Stimulated activated CD4-positive, alpha-beta T cell treated with anti-CD3 and anti-CD28 coated beads, Interleukin-2, amount 100 ng/mL, for 48 hours (primary cell): ENCODE measurements at places on chromosomes 2 and 18.

DNA sequence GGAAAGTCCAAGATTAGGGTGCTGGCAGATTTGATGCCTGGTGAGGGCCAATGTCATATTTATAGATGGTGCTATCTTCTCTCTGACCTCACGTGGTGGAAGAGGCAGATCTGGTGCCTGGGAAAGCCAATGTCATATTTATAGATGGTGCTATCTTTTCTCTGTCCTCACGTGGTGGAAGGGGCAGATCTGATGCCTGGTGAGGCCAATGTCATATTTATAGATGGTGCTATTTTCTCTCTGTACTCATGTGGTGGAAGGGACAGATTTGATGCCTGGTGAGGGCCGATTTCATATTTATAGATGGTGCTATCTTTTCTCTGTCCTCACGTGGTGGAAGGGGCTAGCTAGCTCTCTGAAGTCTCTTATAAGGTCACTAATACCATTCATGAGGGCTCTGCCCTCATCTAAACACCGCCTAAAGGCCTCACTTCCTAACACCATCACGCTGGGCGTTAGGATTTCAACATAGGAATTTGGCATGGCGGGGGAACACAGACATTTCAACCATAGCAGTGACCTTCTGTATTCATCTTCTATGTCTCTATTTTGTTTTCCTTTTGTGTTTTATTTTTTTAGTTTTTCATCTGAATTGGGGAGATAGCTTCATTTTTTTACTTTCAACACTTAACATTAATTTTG is 278.4 kb downstream of the SPAG16 start:
- DNase-seq = no peak

DNA sequence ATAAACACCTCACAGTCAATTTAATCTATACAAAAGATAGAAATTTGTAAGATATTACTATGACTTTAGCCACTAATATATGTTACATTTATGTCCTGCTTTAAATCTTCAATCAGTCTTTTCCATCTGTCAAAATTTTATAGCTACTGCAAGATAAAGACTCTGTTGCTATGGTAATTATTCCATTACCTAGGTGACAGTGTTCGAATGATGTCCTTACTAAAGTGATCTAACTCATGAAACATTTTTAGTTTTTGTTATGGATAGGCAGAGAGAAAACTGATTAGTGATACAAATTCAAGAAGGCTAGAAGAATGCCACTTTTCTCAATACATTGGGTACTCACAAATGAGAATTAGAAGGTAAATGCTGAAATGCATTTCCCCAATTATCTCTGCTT is 359.9 kb upstream of the FSHR start:
- DNase-seq = no peak

DNA sequence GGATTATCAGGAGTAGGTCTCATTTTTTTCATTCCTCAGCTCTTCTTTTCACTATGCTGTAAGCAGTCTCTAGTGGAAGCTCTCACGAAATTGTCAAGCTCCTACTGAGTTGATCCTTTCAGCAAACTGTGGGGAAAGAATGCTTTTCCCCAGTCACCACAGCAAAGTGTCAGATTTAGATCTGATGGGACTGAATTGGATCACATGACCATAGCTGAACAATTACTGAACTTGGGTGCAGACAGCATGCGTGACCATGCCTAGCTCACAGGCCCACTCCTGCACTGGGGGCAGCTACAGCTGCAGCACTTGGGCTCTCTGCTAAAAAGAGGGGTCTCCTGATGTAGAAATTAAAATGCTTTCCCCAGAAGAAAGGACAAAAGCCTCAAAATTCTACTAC is 3.1 kb downstream of the ARHGAP15 start:
- no peak for DNase-seq

DNA sequence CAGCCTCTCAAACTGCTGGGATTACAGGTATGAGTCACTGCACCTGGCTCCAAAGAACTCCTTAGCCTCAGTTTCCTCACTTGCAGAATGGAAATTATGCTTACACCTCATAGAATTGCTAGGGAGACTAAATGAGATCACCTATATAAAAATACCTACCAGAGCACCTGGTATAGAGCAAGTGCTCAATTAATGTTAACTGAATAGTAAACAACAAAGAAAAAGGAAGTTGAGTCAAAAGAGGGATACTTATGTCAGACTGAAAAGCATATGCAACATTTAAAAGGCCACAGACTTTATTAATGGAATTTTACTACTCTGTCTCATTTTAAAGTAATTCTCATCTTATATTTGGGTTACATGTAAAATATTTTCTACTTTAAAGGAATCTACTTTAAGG is 138.3 kb upstream of the SMAD7 start:
- DNase-seq = no peak

- no peak for DNase-seq
Measured at GRCh38 chr2:239561446-239562001, 160.7 kb upstream of the HDAC4 start.

GRCh38 chr2:234304950-234305349 is 191.9 kb downstream of the ARL4C start:
- no peak for DNase-seq

GRCh38 chr2:77590298-77590917 is 68.2 kb upstream of the LRRTM4 start:
- no peak for DNase-seq

DNA sequence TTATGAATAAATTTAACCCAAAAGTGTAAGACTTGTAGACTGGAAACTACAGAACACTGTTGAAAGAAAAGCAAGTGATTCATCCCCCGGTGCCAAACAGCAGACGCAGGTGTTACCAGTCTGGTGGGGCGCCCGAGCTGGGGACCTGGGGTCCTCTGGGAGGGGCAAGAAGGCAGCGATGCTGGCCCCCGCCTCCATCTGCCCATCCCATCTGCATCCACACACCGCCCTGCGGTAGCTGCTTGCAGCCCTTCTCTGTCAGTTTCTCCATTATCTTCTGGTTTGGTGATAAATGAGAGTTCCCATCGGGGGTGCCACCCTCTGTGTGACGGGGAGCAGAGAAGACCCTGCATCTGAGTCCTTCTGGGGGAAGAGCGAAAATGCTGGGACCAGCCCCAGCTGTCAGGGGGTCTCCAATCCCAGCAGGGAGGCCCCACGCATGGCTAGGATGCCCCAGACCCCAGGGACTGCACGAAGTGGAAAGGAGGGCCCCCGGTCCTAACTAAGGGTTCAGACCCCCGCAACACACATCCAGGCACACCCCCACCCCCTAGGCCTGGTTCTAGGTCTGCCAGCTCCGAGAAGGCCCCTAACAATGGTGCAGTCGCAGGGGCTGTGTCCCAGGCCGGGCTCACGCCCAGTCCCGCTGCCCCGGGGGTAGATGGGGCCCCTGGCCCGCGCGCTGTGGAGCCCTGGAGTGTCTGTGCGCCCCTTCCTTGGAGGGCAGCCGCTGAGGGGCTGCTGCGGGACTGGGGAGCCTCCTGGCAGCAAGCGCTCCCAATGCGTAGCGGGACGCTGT is 686 bp upstream of the RGPD8 start:
- no peak for DNase-seq

GRCh38 chr2:66270247-66270646 is 164.7 kb upstream of the MEIS1 start:
- no peak for DNase-seq

DNA sequence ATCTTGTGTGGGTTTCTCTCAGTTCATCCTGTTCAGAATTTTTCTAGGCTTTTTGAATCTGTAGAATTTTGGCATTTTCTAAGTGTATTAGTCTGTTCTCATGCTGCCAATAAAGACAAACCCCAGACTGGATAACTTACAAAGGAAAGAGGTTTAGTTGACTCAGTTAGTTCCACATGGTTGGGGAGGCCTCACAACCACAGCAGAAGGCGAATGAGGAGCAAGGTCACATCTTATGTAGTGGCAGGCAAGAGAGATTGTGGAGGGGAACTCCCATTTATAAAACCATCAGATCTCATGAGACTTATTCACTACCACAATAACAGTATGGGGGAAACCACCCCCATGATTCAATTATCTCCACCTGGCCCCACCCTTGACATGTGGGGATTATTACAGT is 199.2 kb downstream of the ST6GAL2 start:
- DNase-seq = no peak

- peak; percentile 1 for DNase-seq
Measured at GRCh38 chr18:76620321-76621170, 125.5 kb upstream of the ZNF516 start.

DNA sequence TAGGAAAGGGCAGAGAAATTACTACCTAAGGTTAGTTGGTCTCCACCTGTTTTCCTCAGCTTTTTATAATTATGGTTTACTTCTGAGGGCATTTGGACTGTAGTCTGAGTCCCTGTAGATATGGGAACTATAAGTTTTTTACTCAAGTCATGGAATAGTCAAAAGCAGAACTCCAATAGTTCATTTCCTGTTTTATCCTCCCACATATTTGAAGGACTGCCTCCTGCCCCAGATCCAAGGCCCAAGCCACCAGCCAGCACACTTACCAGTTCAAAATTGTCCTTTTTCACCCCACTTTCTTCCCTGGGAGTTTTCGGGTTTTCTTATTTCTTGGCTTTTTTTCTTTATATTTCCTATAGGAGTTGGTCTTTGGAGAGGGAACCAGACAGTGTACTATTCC is 164.1 kb downstream of the MBD5 start:
- DNase-seq = no peak

DNA sequence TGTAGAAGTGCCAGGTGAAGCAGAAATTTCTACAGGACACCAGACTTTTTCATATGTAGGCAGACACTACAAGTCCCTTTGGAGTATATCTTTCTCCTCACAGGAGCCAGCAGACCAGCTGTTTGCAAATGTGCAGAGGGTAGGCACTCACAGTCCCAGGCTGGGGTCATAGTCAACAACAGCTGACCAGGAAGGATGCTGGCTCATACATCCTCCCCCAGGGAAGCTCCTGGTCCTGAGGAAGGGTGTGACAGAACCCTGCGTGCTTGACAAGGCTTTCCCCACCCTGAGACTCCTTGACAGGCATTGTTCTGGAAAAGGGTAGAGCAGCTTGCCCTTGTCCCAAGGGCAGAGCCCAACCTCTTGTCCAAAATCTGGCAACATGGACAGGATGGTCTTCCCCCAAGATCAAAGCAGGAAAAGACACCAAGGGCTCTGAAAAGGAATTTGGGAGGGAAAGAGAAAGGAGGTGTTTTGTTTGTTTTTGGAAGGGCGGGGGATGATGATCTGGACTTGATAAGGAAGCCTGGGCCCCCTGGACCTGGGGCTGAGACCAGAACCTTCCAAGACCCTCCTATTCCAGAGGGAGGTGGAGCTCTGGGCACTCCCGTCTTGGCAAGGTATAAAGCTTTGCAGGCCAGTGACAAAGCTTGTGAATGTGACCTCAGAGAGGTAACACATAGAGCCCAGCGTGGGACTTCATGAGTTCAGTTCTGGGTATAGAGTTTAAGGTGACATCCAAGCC is 87.1 kb downstream of the GFPT1 start:
- no peak for DNase-seq

DNA sequence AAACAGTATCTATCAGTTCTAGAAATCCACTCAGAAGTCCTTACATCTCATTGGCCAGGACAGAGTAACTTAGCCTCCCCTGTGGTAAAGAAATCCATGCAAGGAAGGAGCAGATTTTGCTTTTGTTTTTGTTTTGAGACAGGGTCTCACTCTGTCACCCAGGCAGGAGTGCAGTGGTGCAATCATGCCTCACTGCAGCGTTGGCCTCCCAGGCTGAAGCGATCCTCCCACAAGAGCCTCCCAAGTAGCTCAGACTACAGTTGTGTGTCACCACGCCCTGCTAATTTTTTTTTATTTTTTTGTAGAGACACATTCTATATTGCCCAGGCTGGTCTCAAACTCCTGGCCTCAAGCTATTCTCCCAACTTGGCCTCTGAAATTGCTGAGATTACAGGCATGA is 185.1 kb downstream of the NRP2 start:
- no peak for DNase-seq

DNA sequence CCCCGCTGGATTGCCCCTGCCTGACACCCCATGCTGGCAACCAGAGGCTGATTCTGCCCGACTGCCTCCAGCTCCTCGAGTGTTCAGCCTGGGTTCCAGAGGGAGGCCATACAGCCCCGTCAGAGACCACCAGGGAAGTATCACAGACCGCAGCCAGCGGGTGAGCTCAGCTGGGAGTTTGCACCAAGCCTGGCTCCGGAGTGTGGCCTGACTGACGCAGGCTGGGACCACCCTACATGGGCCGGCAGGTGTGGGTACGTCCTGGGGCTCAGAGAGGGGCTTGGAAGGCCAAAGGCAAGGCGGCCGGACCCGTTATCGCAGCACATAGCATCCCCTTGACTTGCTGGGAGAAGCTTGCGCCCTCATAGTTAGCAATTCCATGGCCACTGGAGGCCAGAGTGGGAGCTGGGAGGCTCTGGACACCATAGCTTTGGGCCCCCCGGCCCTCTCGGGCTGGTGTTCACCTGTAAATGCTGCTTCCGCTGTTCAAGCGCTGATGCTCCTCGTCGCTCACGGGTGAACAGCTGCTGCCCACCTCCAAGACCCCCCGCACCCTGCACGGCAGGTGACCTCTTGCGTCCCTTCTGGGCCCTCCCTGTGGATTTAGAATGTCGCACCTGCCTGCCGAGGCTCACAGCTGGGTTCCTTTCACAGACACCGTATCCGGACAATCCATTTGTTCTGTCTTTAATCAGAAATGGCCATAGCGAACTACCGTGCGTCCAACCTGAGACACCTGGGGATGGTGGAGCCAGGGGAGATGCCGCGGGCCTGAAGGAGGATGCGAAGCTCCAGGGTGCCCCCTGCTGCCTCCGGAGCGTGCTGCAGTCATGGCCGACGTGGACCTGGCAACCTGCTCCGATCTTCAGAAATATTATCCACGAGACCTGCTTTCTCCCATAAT is 31.2 kb upstream of the SLC66A3 start:
- DNase-seq = peak; percentile 82

DNA sequence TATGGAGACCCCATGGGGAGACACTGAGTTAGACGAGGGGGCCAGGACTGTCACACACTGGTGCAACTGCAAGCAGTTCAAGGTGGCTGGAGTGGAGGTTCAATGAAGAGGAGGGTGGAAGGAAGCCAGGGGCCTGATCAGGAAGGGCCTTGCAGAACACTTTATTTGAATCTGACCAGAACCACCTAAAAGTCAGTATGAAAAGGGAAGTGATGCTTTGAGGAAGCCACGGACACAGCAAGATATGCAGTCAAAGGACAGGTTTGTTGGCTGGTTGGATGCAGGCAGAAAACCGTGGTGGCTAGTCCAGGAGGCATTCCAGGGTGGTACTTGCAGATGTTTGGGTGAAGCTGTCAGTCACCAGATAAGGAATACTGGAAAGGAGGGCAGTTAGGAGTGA is 3.5 kb upstream of the FAM124B start:
- no peak for DNase-seq
